ENCODE measurements at places on chromosomes 16 and 17.

GRCh38 chr16:80233097-80233835 lies 307.5 kb upstream of the DYNLRB2 start:
- DNase-seq = no peak

GRCh38 chr17:60769327-60769726 lies 91.7 kb downstream of the BCAS3 start:
- DNase-seq = no peak

- no peak for DNase-seq
Measured at GRCh38 chr16:4513881-4514280, 24.7 kb downstream of the CDIP1 start.

DNA sequence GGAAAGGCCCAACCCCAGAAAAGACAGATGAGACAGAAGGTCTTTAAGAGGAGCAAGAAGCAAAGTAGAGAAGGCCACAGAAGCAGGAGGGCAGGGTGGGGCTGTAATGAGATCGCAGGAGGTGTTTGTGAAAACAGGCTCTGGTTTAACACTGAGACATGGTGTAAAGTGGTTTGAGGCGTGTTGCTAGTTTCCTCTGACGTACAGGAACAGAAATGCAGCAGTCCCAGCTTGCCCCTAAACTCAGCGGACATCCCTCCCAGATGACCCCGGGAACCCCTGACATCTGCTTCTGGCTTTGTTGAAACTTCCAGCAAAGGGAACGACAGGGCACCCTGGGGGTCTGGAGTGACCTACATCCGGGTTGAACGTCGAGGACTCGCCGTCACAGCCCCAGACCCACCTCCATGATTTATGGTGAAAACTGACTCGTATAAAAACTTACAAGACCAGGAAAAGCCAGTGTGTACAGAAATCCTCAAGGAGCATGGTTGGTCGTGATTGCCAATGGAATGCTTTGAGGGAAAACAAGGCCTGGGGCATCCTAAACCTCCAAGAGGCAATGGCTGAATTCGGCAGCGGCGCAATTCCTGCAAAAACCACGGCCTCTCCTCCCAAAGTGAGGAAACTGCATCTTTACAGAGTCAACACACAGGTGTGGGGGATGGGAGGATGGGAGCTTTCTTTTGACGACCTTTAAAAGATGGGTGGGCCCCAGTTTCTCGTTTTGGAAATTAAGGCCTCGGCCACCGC lies 25.8 kb downstream of the LITAF start:
- peak; percentile 84 for DNase-seq

DNA sequence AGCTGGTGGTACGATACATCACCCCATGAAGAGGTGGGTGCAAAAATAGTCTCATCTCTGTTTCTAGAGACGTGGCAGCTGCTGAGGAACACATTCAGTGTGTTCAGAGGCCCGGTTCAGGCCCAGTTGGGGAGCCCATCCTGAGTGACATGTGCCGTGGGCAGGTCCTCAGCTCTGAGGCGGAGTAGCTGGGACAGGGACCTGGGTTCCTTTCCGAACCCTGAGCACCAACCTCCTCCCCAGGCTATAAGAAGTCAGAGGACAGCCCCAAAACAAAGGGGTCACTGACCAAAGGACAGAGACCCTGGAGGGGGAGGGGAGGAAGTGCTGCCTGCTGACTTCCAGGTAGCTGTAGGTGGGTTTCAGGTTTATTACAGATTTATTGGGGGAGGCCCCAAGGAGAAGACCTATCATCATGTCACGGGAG lies 5.1 kb downstream of the LDHD start:
- DNase-seq = no peak

DNA sequence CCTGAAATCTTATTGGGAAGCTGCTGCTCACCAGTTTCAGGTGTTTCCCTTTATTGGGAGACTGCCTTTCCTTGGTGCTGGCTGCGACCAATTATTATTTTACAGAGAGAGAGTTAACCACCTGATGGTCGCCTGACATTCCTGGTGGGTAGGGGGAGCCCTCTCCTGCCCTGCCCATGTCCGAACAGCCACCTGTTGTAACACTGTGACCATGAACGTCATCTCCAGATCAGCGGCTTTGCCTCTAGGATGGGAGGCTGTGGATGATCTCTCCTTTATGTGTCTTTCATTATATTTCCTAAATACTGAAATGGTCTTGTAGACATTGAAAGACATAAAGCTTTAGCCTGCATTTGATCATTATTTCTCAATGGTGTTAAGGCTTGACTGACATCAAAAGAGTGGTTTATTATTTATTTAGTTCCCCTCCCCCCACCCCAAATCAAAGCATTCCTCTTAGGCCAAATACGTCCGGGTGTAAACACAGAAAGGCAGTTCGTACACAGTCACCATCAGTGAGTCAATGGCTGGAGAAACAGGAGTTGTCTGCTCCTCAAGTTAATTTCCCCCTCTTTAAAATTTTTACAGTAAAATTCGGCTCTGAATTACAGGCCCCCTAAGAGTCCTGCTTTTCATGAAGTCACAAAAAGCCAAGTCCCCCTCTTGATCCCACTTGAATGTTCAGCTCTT lies 57.8 kb upstream of the CACNG5 start:
- DNase-seq = no peak

Data from CD4-positive, alpha-beta T cell treated with Interleukin-15 for 1 hour (primary cell).